ENCODE measurements at places on chromosomes 5 and 9. TPM values are rescaled to one million over a fixed set of nuclear protein-coding genes. Genes with fewer than 3 reads are reported as not detected.

- no peak for DNase-seq
These were observed 58.8 kb downstream of the ZNF366 start for GRCh38 chr5:72448368-72448767.

GRCh38 chr9:115263371-115264075, 145.6 kb upstream of the TNC start:
- no peak for DNase-seq

DNA sequence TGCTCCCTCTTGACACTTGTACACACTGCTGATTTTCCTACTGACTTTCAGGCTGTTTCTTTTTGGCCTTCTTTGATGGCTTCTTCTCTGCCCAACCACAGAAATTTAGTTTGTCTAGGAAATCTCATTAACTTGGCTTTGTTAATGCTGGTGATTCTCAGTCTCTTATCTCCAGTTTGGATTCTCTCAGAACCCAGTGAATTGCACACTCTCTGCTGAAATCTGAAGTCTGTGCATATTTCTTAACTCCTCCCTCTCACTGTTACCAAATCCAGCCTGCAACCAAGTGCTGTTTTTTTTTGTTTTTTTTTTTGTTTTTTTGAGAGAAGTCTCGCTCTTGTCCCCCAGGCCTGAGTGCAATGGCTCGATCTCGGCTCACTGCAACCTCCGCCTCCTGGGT, 117.2 kb downstream of the CDC42SE2 start:
- DNase-seq, result no peak

Gene NR5A1
- 1.2 TPM for total RNA-seq

- no peak for DNase-seq
These were observed 20.1 kb downstream of the PTCH1 start for GRCh38 chr9:95496687-95497086.

Data from vagina (tissue), 2 donors.